ENCODE measurements at places on chromosomes 16 and 17.

GRCh38 chr17:41812381-41813151, at the start of gene FKBP10:
TSS of gene FKBP10 (plus strand) at chr17:41813004. CDS start at chr17:41813035, 31 bp downstream.
- peak; percentile 43 for DNase-seq

GRCh38 chr16:84712801-84713775, 13.3 kb downstream of the USP10 start:
- DNase-seq, result no peak

DNA sequence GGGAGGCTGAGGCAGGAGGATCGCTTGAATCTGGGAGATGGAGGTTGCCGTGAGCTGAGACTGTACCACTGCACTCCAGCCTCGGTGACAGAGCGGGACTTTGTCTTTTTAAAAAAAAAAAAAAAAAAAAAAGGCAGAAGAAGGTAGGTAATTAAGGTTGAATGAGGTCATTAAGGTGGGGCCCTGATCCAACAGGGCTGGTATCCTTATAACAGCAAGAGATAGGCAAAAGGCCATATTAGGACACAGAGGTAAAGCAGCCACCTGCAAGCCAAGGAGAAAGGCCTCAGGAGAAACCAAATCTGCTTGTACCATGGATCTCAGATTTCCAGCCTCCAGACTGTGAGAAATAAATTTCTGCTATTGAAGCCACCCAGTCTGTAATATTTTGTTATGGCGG, 60.3 kb downstream of the SPAG9 start:
- DNase-seq, result no peak

- DNase-seq, result no peak
Measured at GRCh38 chr16:89179148-89179484, 7.6 kb downstream of the CDH15 start.

DNA sequence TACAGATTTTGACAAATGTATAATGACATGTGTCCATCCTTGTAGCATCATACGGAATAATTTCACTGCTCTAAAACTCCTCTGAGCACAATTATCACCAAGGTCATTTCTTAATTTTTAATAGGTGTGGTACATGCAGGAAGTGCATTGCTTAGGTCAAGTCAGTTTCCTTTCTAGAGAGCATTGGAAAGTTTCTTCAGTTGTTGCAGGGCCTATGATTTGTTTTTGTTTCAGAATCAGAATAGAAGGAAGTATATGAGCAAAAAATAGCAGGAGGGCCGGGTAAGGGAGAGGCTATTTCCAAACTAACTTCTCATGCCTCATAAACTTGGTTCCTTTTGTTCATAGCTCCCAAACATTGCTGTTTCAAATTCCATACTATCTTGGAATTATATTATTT, 24.0 kb upstream of the SLFN5 start:
- peak; percentile 39 for DNase-seq

- DNase-seq, result no peak
Measured at GRCh38 chr16:21953541-21953902, 361 bp downstream of the UQCRC2 start.

DNA sequence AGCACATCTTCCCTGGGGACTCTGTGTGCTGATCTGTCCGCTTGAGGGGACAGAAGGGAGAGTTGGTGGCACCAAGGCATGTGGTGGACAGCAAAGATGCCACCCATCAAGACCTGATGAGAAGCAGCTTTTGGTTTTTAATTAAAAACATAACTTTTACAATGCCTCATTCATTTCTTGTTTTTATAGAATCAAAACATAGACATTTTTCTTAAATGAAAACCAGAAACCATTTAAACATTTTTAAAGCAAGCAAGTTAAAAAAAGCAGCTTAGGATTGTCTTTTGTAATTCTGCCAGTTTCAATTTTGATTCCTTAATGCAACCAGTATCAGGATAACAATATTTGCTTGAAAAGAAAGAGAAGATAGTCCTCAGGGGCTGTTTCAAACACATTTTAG, 123.7 kb upstream of the AXIN2 start:
- no peak for DNase-seq

Measured in CD4-positive, alpha-beta T cell treated with Interleukin-17A for 1 hour (primary cell).